ENCODE measurements at places on chromosomes 7 and 10.

DNA sequence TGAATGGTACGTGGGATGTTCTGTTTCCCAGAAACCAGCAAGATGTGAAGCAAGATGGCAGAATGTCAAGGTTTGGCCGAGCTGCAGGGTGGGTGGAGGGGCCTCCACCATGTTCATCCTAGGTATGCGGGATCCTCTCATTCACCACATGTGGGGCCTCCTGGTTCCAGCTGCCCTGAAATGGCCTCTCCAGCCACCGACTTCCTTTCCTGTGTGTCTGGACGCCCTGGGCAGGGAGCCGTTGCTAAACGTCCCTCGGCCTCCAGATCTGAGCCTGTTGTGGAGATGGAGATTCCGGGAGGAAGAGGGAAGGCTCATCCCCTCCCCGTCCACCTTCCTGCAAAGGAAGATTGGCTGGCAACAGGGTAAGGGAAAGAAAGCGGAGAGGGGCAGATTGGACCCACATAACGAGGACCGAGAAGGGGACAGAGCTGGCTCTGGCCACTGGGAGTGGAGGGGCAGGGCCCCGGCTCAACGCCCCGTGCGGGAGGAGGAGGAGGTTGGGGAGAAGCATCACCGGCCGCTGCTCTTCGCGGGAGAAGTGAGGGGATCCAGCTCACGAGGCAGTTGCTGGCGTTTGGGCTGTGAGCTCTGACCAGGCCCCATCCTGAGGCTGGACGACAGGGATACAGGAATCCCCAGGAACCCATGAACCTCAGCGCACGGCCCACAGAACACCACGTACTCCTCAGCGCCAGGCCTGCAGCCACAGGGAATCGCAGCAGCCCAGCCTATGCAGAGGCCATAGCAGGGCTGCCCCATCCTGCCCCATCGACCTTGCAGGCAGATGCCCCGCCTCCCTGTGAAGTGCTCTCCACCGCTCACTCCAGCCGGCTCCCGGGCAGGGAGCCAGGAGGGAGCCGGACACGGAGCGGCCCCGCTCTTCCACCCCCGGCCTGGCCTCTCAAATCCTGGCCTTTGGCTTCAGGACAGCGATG, 98.3 kb downstream of the FOXL3 start:
- DNase-seq, result no peak

DNA sequence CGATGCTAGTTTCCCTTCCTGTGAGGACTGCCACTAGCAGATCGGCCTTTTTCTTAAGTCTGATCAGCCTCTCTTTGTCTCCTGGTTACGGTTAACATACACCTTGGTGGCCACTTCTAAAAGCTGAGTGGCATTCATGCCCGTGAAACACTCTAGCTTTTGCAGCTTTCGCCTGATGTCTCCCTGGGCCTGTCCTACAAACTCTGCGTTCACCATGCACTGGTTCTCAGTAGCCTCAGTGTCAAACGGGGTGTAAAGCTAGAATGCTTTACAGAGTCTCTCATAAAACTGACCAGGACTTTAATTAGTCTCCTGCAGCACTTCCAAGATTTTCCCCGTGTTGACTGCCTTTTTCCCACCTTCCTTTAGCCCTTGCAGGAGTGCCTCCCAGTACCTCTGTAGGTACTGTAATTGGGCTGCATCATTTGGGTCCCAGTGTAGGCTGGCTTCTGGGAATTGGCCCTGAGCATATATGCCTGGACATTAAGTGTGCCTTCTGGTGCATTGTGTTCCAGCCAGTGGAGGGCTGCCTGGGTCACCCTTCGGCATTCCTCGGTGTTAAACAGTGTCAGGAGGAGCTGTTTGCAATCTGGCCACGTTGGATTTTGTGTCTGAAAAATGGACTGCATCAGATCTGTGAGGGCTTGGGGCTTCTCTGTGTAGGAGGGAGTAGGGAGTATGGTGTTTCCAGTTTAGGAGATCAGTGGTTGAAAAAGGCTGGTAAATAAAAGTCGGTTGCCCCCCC, 6.5 kb upstream of the ZNF117 start:
- DNase-seq, result no peak

GRCh38 chr10:127998501-127999144, 91.7 kb downstream of the PTPRE start:
- DNase-seq, result no peak

DNA sequence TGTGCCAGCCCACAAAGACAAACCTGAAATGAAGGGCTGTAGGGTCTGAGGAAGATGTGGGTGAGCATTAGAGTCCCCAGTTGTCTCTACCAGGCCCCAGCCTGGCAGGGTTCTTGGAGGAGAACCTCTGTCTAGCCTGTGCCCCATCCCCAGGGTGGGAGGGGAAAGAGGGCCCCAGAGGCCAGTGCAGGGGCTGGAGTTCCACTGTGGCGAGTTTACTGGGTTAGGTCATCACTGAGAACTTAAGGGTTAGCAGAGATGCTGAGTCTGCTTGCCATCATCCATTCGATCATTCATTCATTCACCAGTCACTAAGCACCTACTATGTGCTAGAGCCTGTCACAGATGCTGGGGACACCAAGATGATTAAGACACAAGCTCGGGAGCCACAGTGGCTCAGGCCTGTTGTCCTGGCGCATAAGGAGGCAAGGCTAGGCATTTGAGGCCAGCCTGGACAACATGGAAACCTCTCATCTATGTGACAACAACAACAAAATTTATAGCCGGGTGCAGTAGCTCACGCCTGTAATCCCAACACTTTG, 2.6 kb downstream of the ANKRD2 start:
- DNase-seq, result no peak

GRCh38 chr10:99431190-99431760, 851 bp upstream of the GOT1 start:
- peak; percentile 80 for DNase-seq

DNA sequence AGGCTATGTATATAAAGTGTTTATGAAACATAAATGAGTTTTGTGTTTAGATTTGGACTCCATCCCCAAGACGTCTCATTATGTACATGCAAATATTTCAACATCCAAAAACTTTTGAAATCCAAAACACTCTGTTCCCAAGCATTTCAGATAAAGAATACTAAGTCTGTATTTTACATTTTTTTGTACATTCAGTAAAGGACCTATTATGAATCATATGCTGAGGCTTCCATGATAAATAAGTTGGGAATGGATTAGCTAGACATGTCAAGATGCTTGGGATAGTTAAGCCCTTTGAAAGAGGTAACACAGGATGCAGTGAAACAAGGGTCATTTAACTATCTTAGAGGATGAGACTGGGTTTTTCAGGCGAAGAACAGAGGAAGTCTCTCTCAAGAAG, 262.9 kb downstream of the SNX13 start:
- no peak for DNase-seq

DNA sequence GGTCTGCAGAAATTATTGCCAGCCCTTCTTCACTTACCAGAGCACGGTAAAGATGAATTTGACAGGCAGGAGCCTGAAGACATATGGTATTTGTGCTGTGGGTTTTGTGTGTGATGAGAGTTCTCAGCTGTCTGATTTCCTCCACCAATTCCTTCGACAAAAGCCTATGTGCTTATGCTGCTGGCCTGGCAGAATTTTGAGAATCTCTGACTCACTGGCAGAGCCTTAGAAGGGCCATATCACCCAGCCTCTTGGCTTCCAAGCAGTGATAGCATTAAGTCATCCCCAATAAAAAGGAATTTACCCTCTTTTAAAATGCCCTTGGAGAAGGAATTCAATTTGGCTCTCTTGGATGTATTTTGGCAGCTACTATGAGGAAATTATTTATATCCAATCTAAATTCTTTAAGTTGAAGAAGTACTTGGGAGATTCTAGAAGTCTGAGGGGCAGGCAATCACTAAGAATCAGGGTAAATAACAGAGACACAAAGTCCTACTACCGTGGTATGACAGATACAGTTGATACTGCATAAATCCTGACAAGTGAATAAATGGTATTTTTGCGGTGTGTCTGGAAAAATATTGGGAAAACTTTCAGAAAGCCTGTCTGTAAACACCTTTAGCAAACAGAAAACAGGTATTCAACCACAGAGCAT, 68.6 kb upstream of the EFCAB10 start:
- DNase-seq, result no peak

GRCh38 chr10:16518822-16519221, 2.9 kb downstream of the C1QL3 start:
- DNase-seq, result peak; percentile 7

- DNase-seq, result no peak
Observed at GRCh38 chr10:10353326-10353868, 664.3 kb upstream of the CELF2 start.

- DNase-seq, result no peak
Observed at GRCh38 chr7:153541903-153542302, 510.3 kb upstream of the DPP6 start.

GRCh38 chr10:115129752-115130151, 36.6 kb downstream of the ATRNL1 start:
- peak; percentile 26 for DNase-seq

- DNase-seq, result no peak
Observed at GRCh38 chr10:58094985-58095718, 172.5 kb downstream of the IPMK start.

DNA sequence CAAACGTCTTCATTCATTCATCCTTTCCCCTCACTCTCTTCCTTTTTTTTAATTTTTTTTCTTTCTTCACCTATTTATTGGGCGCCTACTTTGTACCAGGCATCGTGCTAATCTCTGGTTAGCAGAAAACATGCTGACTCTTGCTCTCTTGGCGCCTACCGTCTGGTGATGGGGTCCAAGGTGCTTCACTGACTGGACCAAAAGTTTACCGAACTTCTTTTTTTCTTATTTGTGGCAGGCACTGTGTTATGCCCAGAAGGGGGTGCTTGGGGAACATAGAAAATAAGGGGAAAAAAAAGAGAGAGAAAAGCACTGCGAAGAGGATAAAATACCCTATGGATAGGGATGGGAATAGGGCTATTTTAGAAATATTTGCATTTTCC, 505 bp upstream of the FAM204A start:
- DNase-seq, result peak; percentile 32

GRCh38 chr7:99004216-99004615, 125.9 kb downstream of the TRRAP start:
- no peak for DNase-seq

- no peak for DNase-seq
Observed at GRCh38 chr10:131996466-131997365, 15.0 kb upstream of the BNIP3 start.

GRCh38 chr10:88540351-88540750, 42.8 kb downstream of the RNLS start:
- DNase-seq, result no peak
